ENCODE measurements at places on chromosomes 1 and 21.
A peak's percentile ranks its signal among the peaks of the same experiment; 100 is the strongest.

DNA sequence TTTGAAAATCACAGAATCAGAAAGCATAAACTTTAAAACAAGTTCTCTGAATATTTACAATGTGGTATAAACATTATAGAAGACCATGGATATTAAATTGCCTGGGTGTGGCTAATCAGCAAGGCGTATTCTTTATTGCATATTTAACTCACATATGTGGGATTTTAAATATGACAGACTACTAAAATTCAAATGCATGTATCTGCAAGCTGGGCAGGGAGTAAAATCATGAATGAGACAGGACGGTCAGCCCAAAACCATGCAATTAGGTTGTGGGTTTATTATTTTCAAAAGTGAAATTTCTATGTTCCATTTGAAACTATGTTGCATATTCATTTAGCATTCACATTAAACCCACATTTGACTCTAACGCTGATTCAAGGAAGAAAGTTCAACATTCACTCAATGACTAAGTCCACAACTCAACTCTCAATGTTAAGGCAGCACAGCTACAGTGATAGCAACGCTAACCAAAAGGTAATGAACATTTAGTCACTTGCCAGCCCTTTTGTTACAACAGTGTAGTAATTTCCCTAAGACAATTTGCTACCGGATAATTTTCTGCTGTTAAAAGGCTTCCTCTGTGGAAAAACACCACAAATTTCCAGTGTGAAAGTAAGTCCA lies 6.3 kb upstream of the SYNJ1 start:
- no peak for DNase-seq

- no peak for DNase-seq
These were observed 105.1 kb downstream of the PBX1 start for GRCh38 chr1:164664127-164664526.

DNA sequence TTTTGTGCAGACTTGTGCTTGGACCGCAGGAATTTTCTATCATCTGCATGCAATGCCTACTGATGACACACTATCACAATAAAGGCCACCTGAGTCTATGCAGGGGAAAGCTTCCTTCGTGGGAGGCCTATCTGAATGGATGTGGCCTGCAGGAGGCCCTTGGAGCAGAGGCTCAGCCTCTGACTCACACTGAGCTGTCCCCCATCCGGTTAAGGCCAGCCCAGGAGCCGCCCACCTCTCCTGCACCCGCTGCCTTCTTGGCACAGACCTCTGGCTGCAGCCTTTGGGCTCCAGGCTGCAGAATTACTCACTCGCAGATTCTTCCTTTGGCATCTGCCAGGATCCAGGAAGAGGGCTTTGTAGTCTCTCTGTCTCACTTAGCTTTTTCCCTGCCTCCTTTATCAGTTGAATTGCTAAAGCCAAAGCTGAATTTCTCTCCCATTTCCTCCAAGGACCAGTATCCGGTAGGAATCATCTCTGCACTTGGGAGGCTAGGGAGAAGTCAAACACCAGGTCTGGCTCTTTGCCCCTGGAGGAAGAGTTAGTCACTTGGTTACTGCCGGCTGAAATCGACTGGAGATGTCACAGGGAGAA lies 65.1 kb upstream of the JUN start:
- peak; percentile 47 for DNase-seq

DNA sequence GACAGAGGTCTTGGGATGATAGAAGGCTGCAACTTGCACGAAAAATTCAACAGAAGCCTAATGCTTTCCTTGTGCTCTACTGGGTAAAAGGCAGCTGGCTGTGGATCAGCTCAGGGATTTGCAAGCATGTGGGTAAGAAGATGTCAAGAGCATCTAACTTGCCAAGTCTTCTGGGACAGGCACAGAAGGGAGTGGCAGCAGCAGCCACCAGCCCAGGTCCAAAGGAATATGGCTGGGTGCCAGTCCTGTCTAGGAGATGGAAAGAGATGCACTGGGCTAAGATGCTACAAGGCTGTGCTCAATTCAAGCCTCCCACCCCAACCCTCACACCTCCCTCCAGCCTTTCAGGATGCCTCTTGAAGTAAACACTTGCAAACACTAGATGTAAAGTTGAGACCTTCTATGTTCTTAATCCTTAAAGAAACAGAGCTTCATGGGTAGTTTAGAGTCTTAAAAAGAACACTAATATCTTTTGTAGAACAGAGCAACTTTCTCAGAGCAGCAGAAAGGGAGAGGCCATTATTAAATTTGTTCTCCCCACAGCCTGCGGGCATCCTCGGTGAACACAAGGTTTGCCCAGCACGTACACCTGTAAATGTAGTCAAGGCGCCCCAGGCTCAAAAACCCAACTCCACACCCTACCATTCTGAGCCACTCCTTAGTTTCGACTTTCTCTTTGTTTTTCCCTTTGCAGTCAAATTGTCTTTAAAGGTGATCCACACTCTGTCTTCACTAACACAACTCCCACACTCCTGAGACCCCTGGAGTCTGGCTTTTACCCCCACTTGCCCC lies 64.6 kb upstream of the BCAR3 start:
- DNase-seq, result no peak

GRCh38 chr1:187010571-187011309 lies 182.0 kb downstream of the PLA2G4A start:
- DNase-seq, result no peak

DNA sequence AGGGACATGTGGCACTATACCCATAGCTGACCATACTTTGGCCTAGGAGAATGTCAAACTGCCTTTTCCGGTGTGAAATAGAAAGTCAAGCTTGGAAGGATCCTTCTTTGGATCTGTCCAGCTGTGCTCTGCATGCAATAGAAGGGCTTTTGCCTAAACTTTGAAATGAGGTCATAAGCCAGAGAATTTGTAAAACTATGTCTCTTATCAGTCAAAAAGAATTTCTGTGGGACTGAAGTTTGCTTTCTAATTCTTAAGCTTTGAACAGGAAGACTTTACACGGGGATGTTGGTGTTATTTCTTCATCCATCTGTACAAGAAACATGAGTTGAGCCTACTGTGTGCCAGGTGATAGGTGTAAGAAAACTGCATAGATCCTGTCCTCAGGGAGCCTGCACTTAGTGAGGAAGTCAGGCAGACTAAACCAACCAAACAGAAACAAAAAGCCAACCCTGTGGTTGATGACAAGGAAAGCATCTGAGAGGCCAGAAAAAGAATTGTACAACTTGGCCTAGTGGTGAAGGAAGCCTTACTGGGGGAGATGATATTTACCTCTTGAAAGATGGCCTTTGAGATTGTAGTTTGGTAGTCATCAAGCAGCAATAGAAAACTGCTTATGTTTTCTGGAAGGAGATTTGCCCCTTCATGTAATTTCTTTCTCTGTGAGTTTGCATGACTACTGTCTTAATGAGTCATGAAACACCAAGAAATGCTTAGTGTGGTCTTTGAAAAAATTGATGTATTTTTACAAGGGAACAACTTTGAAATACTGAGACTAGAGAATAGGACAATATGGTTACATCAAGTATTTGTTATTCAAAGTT lies 24.8 kb downstream of the TGFB2 start:
- DNase-seq, result no peak

DNA sequence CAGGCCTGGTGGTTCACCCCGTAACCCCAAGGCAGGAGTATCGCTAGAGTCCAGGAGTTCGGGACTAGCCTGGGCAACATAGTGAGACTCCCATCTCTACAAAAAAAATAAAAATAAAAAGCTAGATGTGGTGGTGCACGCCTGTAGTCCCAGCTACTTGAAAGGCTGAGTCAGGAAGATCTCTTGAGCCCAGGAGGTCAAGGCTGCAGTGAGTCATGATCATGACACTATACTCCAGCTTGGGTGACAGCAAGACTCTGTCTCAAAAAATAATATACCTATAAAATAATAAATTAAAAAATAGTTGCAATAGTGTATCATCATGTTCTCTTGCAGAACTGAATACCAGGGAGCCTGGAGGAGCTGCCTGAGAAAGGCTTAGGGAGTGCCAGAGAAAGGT lies 19.9 kb upstream of the TMEM39B start:
- no peak for DNase-seq

DNA sequence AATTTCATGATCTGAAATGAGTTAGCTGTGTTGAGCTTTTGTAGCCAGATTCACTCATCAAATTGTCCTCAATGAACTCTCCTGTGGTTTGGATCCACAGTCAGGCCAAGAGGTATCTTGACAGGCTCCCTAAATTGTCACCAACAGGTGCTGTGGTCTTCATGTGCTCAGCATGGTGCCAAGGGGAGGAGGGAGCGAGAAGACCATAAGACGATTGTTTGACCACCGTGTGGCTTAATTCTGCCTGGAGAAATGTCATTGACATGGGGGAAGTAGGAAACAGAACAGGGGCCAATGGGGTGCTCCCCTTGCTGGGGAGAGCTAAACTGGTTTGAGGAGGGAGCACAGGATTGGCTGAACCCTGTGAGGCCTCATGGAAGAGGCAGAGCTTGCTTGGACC lies 219.3 kb downstream of the KCNJ6 start:
- no peak for DNase-seq

GRCh38 chr21:37368541-37369279 lies 2.1 kb downstream of the DYRK1A start:
- DNase-seq, result no peak

- no peak for DNase-seq
These were observed 96.8 kb downstream of the BEND5 start for GRCh38 chr1:48679859-48680258.

- DNase-seq, result no peak
These were observed 137.7 kb downstream of the COQ8A start for GRCh38 chr1:227077783-227078182.

DNA sequence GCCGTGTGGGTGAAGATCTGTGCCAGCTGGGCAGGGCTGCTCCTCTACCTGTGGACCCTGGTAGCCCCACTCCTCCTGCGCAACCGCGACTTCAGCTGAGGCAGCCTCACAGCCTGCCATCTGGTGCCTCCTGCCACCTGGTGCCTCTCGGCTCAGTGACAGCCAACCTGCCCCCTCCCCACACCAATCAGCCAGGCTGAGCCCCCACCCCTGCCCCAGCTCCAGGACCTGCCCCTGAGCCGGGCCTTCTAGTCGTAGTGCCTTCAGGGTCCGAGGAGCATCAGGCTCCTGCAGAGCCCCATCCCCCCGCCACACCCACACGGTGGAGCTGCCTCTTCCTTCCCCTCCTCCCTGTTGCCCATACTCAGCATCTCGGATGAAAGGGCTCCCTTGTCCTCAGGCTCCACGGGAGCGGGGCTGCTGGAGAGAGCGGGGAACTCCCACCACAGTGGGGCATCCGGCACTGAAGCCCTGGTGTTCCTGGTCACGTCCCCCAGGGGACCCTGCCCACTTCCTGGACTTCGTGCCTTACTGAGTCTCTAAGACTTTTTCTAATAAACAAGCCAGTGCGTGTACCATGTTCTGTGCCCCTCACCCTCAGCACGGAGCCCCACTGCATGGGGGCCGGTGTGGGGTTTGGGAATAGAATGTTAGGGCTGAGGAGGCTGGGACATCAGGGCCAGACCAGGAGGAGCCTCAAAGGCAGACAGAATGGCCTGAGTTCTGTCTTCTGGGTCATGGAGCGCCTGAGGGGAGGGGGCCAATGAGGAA lies 21.3 kb downstream of the SERINC2 start:
- DNase-seq, result no peak

- DNase-seq, result no peak
These were observed 96.9 kb downstream of the ZNF644 start for GRCh38 chr1:90924982-90925381.

GRCh38 chr1:10675813-10676212 lies 120.6 kb downstream of the CASZ1 start:
- DNase-seq, result no peak

DNA sequence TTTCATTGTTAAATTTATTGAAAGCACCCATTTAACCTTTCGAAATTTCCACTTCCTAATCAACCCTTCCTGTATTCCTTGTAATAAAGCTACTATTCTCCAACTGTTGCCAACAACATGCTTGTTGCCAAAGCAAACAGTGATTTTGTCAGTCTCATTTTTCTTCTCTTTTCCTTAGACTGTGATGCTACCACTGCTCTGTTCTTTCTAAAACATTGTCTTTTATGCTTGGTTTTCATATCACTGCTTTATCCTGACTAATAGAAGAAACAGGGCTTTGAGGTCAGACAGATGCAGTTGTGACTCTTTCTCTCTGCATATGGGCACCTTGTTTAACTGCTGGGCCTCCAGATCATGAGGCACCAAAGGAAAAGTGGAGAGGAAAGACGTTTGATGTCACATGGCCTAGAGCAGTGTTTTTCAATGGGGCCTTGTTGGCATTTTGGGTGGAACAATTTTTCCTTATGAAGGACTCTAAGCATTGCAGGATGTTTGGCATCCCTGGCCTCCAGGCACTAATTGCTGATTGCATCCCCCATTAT lies 56.1 kb downstream of the HMCN1 start:
- DNase-seq, result no peak

DNA sequence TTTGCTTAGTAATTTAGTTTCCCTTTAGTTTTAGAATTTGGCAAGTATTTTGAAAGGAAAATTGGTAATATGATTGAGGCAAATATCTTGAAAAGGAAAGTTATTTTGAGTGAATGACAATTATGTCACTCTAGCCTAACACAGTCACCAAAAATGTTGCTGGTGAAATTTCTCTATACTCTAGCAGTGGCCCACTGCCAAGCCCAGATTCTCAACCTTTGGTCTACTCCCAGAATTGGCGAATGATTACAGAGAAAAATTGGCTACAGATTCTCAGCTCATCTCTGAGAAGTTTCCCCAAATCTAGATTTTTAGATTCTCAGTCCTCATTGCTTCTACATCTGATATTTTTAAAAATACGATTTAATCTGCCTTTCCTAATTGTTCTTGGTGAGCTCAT lies 84.9 kb downstream of the PIGK start:
- DNase-seq, result no peak

DNA sequence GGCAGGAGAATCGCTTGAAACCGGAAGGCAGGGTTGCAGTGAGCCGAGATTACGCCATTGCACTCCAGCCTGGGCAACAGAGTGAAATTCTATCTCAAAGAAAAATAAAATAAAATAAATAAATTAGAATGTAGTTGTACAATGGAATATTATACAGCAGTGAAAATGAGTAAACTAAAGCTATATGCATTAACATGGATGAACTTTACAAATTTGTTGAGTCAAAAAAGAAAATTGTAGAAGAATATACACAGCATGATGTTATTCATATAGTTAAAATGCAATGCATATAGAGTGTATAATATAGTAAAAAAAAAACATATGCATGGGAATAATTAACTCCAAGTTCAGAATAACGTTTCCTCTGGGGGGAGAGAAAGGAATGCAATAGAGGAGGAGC lies 11.0 kb upstream of the NAV1 start:
- no peak for DNase-seq

DNA sequence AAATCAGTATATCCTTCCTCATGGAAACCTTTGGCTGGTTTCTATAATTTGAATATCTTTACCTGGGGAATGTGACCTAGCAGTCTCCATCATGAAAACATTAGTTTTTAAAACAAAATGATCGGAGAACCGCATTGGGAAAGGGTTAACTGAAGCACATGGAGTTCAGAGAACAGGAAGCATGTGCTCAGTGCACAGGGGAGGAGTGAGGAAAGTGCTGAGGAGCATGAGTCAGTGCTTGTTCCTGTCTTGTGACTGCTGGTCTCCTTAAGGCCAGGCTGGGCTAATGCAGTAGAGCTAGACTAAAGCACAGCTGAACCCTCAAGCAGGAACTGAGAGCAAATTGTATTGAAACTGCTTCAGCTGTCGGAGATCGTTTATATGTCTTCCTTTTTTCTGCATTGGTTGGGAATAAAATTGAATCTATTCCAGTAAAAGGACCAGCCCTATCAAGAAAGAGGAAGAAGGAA lies 5.8 kb downstream of the IFI16 start:
- DNase-seq, result peak; percentile 44
